ENCODE measurements at places on chromosomes 2 and 18.

DNA sequence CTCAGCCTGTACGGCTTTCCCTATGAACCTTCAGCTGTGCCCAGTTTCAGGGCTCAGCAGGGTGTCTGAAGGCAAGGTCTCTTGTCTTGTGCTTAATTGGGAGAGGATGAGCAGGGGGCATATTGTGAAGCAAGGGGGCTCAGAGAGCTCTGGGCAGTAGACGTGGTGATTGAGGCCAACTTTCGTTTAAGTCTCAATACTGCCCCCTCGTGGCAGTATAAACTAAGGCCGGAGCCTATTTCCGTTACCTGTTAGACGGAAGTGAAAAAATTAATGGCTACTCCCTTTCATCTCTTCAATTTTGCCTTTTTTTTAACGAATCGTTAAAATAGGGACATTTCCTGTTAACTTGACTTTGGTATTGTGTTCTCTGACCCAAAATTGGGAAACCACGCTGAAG is 193.4 kb downstream of the TDRD15 start:
- peak; percentile 31 for DNase-seq

GRCh38 chr18:79355433-79356335 is 40.0 kb upstream of the NFATC1 start:
- no peak for DNase-seq

DNA sequence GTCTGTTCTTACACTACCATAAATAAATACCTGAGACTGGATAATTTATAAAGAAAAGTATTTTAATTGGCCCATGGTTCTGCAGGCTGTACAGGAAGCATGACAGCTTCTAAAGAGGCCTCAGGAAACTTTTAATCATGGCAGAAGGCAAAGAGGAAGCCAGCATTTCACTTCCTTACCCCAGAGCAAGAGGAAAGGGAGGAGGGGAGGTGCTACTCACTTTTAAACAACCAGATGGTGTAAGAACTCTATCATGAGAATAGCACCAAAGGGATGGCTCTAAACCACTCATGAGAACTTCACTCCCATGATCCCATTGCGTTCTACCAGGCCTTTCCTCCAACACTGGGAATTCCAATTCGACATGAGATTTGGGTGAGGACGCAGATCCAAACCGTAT is 344.4 kb upstream of the SLC39A10 start:
- DNase-seq = no peak

- no peak for DNase-seq
Measured at GRCh38 chr2:159155791-159156190, 130.7 kb downstream of the WDSUB1 start.

DNA sequence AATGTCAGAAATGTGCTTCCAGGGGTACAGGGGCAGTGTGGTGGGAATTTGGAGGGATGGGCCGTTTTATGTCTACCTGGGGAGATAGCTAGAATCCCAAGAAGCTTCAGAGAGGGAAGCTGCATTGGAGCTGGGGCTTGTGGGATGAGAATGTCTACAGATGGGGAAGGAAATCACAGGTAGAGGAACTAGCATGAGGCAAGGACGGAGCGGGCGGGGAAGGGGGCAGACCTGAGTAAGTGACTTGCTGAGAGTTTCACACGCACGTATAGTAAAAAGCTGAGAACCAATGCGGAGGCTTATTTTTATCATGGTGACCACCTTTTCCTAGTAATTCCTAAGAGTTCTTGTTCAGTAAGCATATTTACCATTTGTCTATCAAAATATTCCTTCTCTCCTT is 6.3 kb downstream of the C2orf80 start:
- no peak for DNase-seq

GRCh38 chr2:66145490-66145889 is 289.4 kb upstream of the MEIS1 start:
- no peak for DNase-seq

GRCh38 chr2:189698020-189698887 is 23.8 kb downstream of the ANKAR start:
- no peak for DNase-seq

DNA sequence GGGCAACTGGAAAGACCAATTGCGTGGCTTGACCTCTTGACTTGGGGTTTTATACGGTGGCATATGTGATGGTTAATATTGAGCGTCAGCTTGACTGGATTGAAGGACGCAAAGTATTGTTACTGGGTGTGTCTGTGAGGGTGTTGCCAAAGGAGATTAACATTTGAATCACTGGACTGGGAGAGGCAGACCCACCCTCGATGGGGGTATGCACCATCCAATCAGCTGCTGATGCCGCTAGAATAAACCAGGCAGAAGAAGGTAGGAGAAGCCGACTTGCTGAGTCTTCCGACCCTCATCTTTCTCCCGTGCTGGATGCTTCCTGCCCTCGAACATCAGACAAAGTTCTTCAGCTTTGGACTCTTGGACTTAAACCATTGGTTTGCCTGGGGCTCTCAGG is 34.2 kb upstream of the YPEL5 start:
- no peak for DNase-seq

DNA sequence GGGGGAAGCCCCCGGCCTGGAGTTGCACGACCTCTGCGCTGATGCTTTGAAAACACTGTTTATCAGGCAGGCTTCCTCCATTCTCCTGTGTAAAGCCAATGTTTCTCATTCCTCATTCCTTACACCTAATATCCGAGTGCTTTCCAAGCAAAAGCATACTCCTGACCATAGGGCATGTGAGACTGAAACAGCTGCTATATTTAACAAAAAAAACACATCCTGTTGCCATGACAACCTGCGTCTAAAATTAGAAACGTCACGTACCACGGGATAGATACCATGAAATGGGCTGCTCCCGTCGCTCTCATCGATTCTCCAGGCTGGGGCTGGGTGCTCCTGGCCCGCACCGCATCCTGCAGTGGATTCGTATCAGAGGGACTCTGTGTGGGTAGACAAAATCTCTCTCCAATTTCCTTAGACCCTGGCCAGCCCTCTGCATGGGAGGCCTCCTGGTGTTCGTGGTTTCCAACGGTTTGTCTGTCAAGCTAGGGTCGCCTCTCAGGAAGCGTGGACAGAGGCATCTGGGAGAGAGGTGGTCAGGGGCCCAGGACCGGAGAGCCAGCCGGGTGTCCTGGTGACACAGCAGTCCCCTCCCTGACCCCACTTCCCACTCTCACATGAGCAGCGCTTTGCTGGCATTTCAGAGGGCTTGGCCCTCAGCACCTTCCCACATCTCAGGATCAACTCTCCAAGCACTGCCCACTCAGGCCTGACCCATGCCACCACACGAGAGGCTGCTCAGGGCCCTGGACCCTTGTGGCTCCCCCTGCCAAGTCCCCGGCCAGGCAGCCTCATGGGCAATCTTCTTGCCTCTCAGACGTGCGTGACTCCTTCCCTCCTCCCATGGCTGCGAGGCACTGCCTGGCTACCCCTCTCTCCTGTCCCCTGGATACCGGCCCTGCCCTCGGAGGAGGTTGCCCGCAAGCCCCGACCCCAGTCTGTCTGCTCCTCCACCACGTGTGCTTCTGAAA is 268.1 kb downstream of the NDUFA10 start:
- no peak for DNase-seq

GRCh38 chr2:148875387-148876051 is 492 bp downstream of the KIF5C start:
- no peak for DNase-seq

DNA sequence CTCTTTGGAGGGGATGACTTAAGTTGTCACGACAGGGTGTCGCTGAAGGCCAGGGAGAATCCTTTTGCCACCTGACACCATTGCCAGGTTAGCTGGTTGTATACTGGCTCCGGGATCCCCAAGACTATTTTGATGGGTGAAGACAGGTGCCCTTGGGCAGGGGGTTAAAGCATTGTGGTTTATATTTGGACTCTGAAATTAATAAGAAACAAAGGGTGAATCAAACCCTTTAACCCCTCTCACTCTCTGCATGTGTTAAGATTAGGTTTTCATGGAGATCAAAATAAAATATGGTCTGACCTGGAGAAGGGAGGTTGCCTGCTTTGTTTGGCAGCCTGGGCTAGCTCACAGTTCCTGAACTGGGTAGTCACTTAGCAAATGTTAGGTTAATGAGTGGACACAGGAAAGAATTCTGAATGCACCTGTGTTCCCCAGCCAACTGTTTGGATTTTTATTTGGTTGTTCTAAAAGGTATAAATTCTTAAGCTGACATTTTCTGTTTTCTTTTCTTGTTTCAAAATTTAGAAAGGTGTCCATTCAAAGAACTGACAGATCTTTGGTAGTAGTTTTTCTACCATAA is 301.7 kb downstream of the KCNS3 start:
- DNase-seq = no peak

DNA sequence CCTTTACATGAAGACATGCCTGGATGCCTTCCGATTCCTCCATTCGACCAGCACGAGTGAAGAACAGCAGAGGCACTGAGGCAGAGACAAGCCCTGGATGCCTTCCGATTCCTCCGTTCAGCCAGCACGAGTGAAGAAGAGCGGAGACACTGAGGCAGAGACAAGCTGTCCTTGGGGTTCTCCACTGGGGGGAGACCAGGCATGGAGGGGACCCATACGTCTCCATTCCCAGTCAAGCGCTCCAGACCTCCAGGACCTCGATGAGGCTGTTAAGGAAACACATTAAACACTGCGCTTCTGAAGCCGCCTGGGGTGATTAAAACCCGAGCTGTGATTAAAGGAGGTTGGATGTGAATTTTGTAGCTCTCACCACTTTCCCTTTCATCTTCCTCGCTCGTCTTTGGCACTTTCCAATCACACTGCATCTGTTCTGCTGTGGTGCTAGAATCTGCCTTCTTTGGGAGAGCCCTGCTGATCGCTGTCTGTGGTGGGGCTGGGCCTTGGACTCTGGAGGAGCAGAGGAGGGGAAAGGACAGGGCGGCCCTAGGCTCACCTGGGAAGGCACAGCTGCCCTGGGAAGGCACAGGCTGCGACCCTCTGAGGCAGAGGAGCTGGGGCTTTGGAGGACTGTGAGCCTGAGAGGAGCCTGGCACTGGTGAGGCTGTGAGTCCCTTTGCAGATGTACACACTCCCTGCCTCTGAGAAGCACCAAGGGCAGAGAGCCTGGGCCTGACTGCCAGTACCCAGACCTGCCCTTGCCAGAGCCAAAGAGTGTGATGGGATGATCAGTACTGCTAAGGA is 463.1 kb upstream of the HS6ST1 start:
- no peak for DNase-seq

DNA sequence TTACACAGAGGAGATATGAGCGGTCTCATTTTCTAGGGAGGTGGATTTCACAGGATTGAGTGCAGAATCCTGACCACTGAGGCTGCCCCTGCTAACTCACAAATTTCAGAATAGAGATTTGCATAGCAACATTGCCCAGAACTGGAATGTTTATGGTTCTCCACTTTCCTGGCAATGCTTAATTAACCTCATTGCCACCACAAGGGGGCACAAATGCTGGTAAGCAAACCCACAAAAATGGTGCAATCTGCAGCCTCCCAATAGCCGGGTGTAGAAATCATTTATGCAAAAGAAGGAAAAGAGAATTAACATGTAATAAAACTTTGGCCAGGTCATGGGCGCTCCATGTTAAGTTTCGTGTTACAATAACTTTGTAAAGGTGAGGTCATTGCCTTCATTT is 112.4 kb downstream of the CYRIA start:
- DNase-seq = no peak

- no peak for DNase-seq
Measured at GRCh38 chr18:40962784-40963183, 992.2 kb upstream of the PIK3C3 start.

- DNase-seq = no peak
Measured at GRCh38 chr2:82342356-82342755, 2037.8 kb upstream of the LRRTM1 start.

DNA sequence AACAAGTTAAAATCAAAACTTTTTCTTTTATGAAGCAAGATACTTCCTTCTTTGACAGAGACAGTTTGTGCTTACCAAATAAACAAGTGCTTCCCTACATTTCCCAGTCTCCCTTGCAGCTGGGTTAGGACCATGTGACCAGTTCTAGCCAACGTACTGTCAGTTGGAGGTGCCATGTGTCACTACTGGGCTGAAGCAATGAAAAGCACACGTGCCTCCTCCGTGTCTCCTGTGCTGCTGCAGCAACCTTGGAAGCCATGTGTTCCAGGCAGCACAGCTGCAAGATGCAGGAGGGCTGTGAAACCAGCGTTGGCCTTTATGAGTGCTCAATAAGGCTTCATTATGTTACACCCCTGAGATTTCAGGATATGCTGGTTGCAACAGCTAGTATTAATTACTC is 93.2 kb downstream of the DHRS9 start:
- no peak for DNase-seq

- DNase-seq = no peak
Measured at GRCh38 chr18:72973841-72974240, 106.1 kb upstream of the NETO1 start.

DNA sequence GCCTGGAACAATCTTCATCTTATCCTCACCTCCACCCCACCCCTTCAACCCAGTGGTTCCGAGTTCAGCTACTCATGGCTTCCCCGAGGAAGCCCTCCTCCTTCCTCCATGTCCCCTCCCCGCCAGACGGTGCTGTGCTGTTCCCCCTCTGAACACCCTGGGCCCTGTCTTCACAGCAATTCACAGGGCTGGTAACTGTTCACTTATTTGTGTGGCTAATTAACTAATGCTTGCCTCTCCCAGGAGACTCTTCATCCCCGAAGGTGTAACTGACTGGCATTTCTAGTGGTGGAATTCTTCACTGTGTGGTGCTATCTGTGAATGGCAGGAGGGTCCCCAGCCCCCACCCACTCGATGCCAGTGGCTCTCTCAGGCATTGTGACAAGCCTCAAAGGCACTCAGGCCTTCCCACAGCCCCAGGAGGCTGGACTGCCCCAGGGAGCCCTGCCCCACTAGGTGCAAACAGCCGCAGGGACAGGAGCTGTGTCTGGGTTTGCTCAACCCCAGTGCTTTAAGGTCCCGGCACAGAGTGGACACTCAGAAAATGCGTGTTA is 133.7 kb upstream of the ID2 start:
- no peak for DNase-seq

GRCh38 chr2:12057436-12058166 is 311.2 kb downstream of the LPIN1 start:
- DNase-seq = no peak

DNA sequence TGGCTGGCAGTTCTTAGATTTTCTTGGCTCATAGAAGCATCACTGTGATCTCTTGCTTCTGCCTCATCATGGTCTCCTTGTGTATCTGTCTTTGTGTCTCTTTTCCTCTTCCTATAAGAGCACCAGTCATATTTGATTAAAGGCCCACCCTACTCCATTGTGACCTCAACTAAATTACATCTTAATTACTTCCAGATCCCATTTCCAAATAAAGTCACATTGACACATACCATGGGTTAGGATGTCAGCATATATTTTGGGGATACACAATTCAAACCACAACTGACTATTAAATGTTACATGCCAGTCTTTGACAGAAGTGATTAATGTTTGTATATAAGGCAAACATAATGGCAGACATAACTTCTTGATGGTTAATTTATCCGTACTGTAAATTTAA is 27.3 kb upstream of the TMX3 start:
- no peak for DNase-seq

- DNase-seq = peak; percentile 42
Measured at GRCh38 chr2:85888020-85888683, 638 bp downstream of the ST3GAL5 start.

- no peak for DNase-seq
Measured at GRCh38 chr2:14348247-14348646, 284.3 kb upstream of the LRATD1 start.

DNA sequence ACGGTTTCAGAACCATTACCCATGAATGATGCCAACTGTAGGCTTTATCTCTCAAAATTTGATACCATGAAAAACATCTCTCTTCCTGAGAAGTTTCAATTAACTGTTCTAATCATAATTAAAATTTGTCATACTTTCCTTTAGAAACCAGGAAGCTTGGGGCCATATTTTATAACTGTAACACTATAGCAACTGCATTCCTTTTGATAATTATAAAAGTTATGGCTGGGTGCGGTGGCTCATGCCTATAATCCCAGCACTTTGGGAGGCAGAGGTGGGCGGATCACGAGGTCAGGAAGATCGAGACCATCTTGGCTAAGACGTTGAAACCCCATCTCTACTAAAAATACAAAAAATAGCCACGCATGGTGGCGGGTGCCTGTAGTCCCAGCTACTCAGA is 70.6 kb downstream of the DNAH7 start:
- DNase-seq = no peak
